ENCODE measurements at places on chromosomes 6 and 20. TPM values are rescaled to one million over a fixed set of nuclear protein-coding genes. Genes with fewer than 3 reads are reported as not detected.
A peak's percentile ranks its signal among the peaks of the same experiment; 100 is the strongest.

PRKN gene
- polyA plus RNA-seq, result 0.50 TPM

ADGB gene
- polyA plus RNA-seq, result not detected

SNX5 gene
- 664 TPM for polyA plus RNA-seq

RIPOR2 gene
- polyA plus RNA-seq, result 0.05 TPM

DEFB132 gene
- polyA plus RNA-seq, result not detected

ISM1 gene
- polyA plus RNA-seq, result 0.40 TPM

- no peaks in the 10 kb centered on the region for H3K36me3 ChIP-seq
- no peak overlapping the region for H3K4me3 ChIP-seq
- H3K4me1 ChIP-seq, result no peaks in the 10 kb centered on the region
- H3K27me3 ChIP-seq, result no peaks in the 10 kb centered on the region
Observed at GRCh38 chr6:129102741-129103140, 219.8 kb downstream of the LAMA2 start.

GRCh38 chr6:157398151-157398550, 17.2 kb downstream of the ZDHHC14 start:
- no peak overlapping the region for H3K27ac ChIP-seq
- DNase-seq, result no peak
- no peaks in the 10 kb centered on the region for H3K27me3 ChIP-seq
- no peaks in the 10 kb centered on the region for H3K4me1 ChIP-seq
- no peaks in the 10 kb centered on the region for H3K36me3 ChIP-seq

GRCh38 chr6:26129656-26130055, 42.4 kb downstream of the HFE start:
- H3K4me1 ChIP-seq, result peaks cover 23% of the 10 kb centered on the region
- no peak overlapping the region for H3K4me3 ChIP-seq
- H3K27ac ChIP-seq, result no peak overlapping the region
- peaks cover 1% of the 10 kb centered on the region for H3K36me3 ChIP-seq

- no peak for DNase-seq
- H3K27me3 ChIP-seq, result no peaks in the 10 kb centered on the region
- H3K4me1 ChIP-seq, result peaks cover 22% of the 10 kb centered on the region
- no peak overlapping the region for H3K27ac ChIP-seq
- peaks cover 2% of the 10 kb centered on the region for H3K36me3 ChIP-seq
Observed at GRCh38 chr20:39049148-39049547, 87.0 kb downstream of the DHX35 start.

- no peak overlapping the region for H3K4me3 ChIP-seq
- no peak overlapping the region for H3K27ac ChIP-seq
- no peaks in the 10 kb centered on the region for H3K36me3 ChIP-seq
- H3K27me3 ChIP-seq, result peaks cover 3% of the 10 kb centered on the region
Observed at GRCh38 chr20:19737025-19737424, 21.0 kb upstream of the RIN2 start.

DNA sequence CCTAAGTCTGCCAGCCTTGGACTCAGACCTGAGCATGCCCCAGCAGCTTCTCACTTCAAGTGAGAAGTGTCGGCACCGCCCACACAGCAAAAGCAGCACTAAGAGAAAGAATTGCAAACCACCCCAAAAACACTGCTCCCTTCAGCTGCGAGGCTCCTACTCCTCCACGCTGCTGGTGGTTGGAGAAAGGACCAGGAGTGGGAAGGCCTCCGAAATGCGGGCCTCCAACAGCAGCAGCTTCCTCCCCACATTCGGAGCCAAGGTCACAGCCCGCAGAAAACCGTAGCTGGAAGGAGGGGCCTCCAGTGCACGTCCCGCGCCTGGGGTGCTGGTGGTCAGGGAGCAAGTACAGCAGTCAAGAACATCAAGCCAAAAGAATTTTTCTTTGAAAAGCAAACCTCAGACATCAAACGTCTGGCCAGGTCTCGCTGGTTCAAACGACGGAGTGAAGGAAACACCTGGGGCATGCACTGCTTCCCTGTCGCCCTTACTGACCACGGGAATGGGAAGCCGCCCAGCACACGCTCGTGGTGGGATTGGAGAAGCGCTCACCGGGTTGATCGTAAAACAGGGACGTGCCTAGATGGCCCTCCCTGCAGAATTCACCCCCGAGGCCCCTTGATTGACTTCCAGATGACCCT, 185.6 kb upstream of the CST7 start:
- DNase-seq, result no peak
- no peaks in the 10 kb centered on the region for H3K4me1 ChIP-seq
- no peaks in the 10 kb centered on the region for H3K36me3 ChIP-seq
- H3K27me3 ChIP-seq, result peaks cover 18% of the 10 kb centered on the region

DNA sequence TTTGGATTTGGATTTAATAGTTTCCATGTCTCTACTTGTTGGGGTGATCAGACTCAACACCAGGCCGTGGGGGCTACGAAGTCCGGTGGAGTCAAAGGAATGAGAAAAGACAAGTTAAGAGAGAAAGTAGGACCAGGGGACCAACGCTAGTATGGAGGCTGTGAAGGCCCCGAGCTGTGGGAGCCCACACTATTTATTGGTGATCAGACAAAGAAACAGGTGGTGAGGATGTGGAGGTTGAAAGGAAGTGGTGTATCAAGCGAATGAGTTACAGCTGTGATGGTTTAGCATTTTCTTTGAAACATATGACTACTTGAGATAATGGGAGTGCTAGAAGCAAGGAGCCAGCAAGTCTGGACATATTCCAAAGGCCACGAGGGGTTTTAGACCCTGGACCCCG, 62.4 kb downstream of the AKAP7 start:
- H3K27me3 ChIP-seq, result no peaks in the 10 kb centered on the region
- no peak overlapping the region for H3K4me3 ChIP-seq
- H3K27ac ChIP-seq, result no peak overlapping the region
- no peaks in the 10 kb centered on the region for H3K36me3 ChIP-seq
- DNase-seq, result no peak

- no peak overlapping the region for H3K27ac ChIP-seq
- no peaks in the 10 kb centered on the region for H3K27me3 ChIP-seq
- no peaks in the 10 kb centered on the region for H3K36me3 ChIP-seq
- H3K4me3 ChIP-seq, result no peak overlapping the region
Observed at GRCh38 chr6:92568541-92568940, 850.8 kb downstream of the EPHA7 start.

DNA sequence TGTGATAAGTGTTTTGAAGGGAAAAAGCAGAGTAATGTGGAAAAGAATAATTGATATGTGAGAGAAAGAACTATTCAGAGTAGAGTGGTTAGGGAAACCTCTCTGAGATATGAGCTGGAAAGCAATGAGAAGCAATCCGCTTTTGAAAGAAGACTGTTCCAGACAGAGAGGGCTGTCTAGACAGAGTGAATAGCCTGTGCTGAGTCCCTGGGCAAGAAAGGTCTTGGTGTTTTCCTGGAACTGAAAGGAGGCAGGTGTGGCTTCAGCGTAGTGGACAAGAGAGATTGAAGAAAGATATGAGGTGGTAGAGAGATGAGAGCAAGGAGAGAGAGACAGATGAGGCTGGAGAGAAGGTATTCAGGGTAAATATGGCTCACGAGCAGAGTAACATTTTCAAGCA, 190.8 kb downstream of the UBE3D start:
- H3K36me3 ChIP-seq, result no peaks in the 10 kb centered on the region
- DNase-seq, result no peak
- peaks cover 23% of the 10 kb centered on the region for H3K4me1 ChIP-seq
- no peak overlapping the region for H3K4me3 ChIP-seq
- H3K27ac ChIP-seq, result no peak overlapping the region

DNA sequence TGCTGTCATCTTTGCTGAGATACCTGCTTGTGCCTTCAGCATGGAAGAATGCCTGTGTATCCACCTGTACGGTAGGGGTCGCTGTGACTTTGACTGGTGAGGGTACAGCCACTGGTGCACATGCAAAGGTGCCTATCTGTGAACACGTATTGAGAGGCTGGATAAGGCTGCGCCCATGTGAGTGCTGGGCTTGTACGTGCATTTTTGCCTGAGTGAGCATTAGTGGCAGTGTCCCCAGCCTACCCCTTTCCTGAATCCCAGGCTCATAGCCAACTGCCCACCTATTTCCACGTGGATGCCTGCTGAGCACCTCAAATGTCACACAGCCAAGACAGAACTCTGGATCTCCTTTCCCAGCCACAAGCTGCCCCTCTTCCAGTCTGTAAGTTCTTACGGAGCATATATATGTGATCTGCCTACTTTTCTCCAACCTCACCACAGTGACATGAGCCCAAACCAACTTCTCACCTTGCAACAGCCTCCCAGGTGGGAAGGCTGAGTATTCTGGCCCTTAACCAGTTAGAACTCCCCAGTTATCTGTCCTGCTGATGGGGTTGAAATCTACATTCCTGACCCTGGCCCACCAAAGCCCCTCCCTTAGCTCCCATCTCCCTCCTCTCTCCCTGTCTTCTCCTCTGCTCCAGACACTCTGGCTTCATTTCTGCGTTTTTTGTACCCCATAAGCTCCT, 1.1 kb upstream of the SLC2A10 start:
- DNase-seq, result peak; percentile 82
- no peaks in the 10 kb centered on the region for H3K27me3 ChIP-seq
- H3K27ac ChIP-seq, result peak overlapping the region; percentile 71

GRCh38 chr6:133099573-133099972, 141.6 kb upstream of the EYA4 start:
- H3K27me3 ChIP-seq, result no peaks in the 10 kb centered on the region
- no peak overlapping the region for H3K27ac ChIP-seq
- peak; percentile 93 for DNase-seq
- no peak overlapping the region for H3K4me3 ChIP-seq
- H3K36me3 ChIP-seq, result no peaks in the 10 kb centered on the region
- peaks cover 9% of the 10 kb centered on the region for H3K4me1 ChIP-seq

DNA sequence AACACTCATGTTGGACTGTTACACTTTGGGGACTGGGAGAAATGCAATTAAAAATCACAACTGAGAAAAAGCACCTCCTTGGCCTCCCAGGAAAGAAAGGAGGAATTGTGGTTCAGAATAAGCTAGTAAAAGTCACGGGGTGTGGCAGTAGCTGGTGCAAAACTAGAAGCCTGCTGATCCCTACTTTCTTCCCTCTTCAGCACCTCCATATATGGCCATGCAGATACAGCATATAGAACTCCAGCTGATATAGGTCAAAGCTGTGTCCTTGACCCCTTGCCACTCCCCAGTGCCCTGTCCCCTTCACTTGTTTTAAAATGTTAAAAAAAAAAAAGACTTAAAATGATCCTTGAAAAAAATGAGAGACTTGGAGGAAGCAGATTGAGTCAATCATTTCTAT, 5.5 kb upstream of the FLRT3 start:
- no peak for DNase-seq
- H3K4me3 ChIP-seq, result no peak overlapping the region
- H3K4me1 ChIP-seq, result no peaks in the 10 kb centered on the region
- H3K27ac ChIP-seq, result no peak overlapping the region

DNA sequence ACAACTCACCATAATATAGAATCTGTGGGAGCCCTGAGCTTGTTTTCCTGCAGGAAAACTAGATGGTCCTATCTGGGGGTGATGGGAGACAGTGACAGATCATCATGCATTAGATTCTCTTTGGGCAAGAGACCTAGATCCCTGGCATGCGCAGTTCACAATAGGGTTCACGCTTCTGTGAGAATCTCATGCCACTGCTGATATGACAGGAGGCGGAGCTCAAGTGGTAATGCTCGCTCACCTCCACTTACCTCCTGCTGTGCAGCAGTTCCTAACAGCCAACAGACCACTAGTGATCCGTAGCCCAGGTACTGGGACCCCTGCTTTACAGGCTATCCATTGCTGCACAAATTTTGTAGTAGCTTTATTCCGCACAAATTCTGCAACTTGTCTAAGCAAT, 84.5 kb downstream of the HIVEP2 start:
- H3K27me3 ChIP-seq, result no peaks in the 10 kb centered on the region
- no peaks in the 10 kb centered on the region for H3K36me3 ChIP-seq
- DNase-seq, result no peak
- no peaks in the 10 kb centered on the region for H3K4me1 ChIP-seq

- H3K27me3 ChIP-seq, result no peaks in the 10 kb centered on the region
- H3K4me1 ChIP-seq, result no peaks in the 10 kb centered on the region
- H3K27ac ChIP-seq, result no peak overlapping the region
Observed at GRCh38 chr6:5540370-5540769, 279.1 kb downstream of the FARS2 start.

DNA sequence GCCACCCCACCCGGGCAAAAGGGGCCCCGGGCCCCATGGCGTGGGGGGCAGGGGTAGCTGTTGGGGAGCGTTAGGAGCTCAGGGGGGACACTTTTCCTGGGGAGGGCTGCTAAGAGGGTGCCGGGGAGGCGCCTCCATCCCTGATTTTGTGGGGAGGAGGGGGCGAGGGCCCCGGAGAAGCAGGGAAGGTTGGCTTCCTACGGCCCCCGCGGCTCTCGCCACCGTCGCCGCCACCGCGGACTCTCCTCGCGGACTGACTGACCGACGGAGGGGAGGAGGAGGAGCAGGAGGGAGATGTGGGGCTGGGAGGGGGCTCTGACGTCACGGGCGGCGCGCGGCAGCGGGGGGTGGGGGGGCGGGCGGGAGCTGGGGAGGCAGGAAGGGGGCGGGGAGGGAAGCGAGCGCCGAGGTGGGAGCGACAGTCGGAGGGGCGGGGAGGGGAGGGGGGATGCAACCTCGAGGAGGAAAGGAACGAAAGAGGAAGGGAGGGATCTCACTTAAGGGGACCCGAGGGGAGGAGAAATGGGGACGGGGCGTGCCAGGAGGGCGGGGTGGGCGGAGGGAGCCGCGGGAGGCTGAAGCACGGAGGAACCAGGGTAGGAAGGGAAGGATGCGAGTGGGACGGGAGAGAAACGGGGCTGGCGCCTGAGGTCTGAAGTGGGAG, 5.1 kb downstream of the GABBR1 start:
- H3K4me3 ChIP-seq, result peak overlapping the region; percentile 63
- H3K27ac ChIP-seq, result no peak overlapping the region
- no peak for DNase-seq
- no peaks in the 10 kb centered on the region for H3K36me3 ChIP-seq
- H3K27me3 ChIP-seq, result peaks cover 5% of the 10 kb centered on the region

GRCh38 chr6:142871910-142872331, 73.1 kb downstream of the HIVEP2 start:
- no peaks in the 10 kb centered on the region for H3K36me3 ChIP-seq
- no peak overlapping the region for H3K27ac ChIP-seq
- H3K4me1 ChIP-seq, result peaks cover 68% of the 10 kb centered on the region

- H3K4me3 ChIP-seq, result no peak overlapping the region
- DNase-seq, result no peak
- H3K27me3 ChIP-seq, result no peaks in the 10 kb centered on the region
- H3K4me1 ChIP-seq, result no peaks in the 10 kb centered on the region
- H3K27ac ChIP-seq, result no peak overlapping the region
Observed at GRCh38 chr6:165178056-165178455, 131.3 kb downstream of the C6orf118 start.

GRCh38 chr6:5950361-5950785, 56.4 kb downstream of the NRN1 start:
- no peaks in the 10 kb centered on the region for H3K36me3 ChIP-seq
- H3K27me3 ChIP-seq, result no peaks in the 10 kb centered on the region
- no peak overlapping the region for H3K4me3 ChIP-seq
- peaks cover 7% of the 10 kb centered on the region for H3K4me1 ChIP-seq
- no peak overlapping the region for H3K27ac ChIP-seq

DNA sequence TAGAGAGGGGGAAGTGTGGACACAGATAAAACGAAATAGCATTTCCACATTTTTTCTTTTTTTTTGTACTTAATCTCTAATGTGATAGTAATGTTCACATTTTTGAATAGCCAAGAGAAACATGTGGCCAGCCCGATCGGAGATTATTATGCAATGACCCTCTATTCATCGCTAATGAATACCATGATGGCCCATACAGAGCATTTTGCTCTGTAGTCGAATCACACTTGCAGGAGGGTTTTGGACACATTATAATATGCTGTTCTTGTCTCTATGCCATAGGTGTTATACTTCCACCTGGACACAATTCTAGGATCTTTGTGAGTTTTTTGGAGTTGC, 60.1 kb downstream of the MTHFD1L start:
- peaks cover 65% of the 10 kb centered on the region for H3K36me3 ChIP-seq
- DNase-seq, result no peak
- no peak overlapping the region for H3K4me3 ChIP-seq
- H3K27me3 ChIP-seq, result no peaks in the 10 kb centered on the region

All from HepG2 (cell line).